ENCODE measurements at places on chromosomes 4 and X.
A peak's percentile ranks its signal among the peaks of the same experiment; 100 is the strongest.

DNA sequence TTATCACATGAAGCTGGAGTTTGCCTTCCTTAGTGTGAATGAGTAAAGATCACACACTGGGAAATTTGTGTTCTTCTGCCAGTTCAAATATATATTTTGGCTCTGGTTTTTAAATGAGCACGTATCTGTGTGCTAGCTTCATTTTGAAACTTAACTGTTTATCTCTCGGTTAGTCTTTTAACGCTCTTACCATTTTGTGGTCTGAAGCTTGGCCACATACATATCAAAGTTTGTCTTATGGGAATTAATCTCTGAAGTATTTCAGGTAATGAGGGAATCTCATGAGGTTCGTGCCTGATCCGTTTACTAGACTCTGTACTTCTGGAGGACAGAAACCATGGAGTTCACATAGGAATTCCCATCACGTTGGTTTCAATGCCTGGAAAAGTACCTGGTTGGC is 13.8 kb downstream of the ATP10D start:
- no peak for DNase-seq

GRCh38 chr4:82373486-82373815 is 340 bp downstream of the HNRNPD start:
- no peak for DNase-seq

- no peak for DNase-seq
These were observed 73.2 kb upstream of the C1QTNF7 start for GRCh38 chr4:15354371-15355297.

DNA sequence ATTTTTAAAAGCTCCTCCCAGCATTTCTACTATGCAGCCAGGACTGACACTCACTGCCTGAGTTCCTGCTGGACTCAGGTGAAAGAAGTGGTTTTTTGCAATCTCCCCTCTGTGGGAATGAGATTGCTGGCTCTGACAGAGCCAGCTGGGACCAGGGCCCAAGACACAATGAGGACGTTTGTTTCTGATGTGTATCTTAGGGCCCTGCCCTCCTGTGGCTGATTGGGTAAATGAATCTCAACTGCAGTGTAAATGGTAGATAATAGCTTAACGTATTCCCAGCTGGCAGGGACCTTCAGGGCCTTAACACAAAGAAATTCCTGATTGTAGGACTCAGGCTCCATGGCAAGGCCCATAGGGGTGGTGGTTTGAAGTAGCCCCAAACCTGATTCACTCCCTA is 85.8 kb upstream of the PRPS1 start:
- peak; percentile 11 for DNase-seq

GRCh38 chr4:39067451-39067850 is 5.4 kb downstream of the KLHL5 start:
- DNase-seq = no peak

All from brain microvascular endothelial cell (primary cell).